ENCODE measurements at places on chromosomes 1 and 21.

- DNase-seq, result no peak
Measured at GRCh38 chr1:174788981-174789380, 210.8 kb upstream of the CACYBP start.

GRCh38 chr1:164558461-164559341 lies at the start of gene PBX1:
Gene PBX1, plus strand, starts transcription at chr1:164559184.
- DNase-seq, result peak; percentile 4

GRCh38 chr1:39615086-39615673 lies 24.3 kb downstream of the HEYL start:
- no peak for DNase-seq

- no peak for DNase-seq
Measured at GRCh38 chr1:210516092-210516656, 187.5 kb downstream of the HHAT start.

DNA sequence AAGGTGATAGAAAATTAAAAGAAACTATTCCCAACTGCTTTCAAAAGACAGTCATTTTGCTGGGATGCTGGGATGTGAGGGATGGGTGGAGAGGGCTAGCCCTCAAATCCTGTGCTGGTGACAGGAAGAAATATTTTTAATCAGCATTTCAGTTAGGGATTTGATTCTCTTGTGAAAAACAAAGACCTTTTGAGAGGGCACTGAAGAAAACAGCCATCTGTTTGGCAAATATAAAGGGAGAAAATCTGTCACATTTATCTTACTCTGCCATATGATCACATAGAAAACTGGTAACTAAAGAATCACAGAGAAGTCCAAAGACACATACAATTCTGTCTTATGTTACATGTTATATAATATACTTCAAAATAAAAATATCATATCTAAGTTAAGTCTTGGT lies 12.3 kb downstream of the STXBP3 start:
- no peak for DNase-seq

GRCh38 chr1:56387071-56387740 lies 192.2 kb downstream of the PLPP3 start:
- no peak for DNase-seq

- no peak for DNase-seq
Measured at GRCh38 chr1:151935154-151935553, 25.8 kb upstream of the THEM4 start.
